ENCODE measurements at places on chromosomes 7 and 10.

DNA sequence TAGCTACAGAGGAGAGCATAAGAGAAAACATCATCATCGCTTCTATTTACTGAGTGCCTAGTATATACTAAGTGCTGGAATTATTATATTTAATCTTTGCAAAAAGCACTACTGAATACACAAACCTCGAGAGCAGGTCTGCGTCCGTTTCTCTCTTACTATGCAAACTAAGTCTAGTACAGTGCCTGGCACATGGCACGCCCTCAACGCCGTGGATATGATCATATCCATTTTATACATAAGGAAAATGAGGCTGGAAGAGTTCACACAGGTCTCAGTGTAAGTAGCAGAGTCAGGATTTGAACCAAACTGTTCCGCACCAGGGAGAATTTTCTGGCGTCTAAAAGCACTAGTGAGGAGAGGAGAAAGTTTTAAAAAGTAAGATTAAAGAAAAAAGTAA, 17.6 kb downstream of the MXI1 start:
- no peak for DNase-seq

GRCh38 chr7:142272841-142273240, 15.0 kb upstream of the PRSS58 start:
- no peak for DNase-seq

- no peak for DNase-seq
Measured at GRCh38 chr10:104766341-104766740, 125.3 kb downstream of the SORCS3 start.

DNA sequence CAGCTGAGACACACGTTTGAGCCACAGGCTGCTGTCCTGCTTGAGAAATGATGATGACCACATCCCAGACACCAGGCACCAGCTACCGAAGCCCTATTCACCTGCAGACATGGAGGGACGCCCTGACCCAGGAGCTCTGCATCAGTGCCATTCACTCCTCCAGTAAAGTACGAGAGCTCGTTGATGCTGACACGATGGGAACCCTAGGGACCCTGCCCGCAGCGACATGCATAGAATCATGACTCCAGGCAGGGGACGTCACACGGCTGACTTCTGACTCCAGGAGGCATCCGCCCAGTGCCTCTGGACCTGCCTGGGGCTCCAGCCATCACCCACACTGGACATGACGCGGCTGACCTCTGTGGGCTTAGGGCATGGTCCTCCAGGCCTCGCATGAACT, 129.9 kb downstream of the ADARB2 start:
- DNase-seq = no peak

GRCh38 chr10:27547482-27547881, 43.4 kb downstream of the RAB18 start:
- no peak for DNase-seq

DNA sequence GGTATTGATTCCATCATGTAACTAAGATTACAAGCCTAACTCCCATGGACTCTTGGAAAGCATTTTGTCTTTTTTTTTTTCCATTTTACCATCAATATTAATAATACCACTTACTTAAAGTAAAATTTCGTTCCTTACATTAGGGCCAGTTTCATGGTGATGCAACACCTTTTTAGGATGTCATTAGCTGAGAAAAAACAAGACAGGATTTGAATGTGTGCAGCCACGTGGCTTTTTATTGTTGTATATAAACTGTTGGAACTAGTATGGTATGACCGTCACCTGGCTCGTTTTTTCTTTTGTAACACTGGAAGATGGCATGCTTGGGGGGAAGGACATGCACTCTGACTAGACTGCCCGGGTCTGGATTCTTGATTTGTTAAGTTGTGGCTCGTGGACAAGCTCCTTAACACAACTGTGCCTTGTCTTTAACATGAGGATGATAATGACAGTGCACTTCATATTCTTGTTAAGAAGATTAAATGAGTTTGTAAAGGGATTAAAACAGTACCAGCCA, 42.1 kb downstream of the ARHGAP21 start:
- no peak for DNase-seq

GRCh38 chr10:24882047-24882698, 70.2 kb downstream of the PRTFDC1 start:
- no peak for DNase-seq

GRCh38 chr10:344582-345200, 209.4 kb downstream of the ZMYND11 start:
- DNase-seq = no peak

GRCh38 chr7:50197549-50197948, 104.5 kb upstream of the ZPBP start:
- DNase-seq = no peak

GRCh38 chr10:124298891-124299290, 119.8 kb downstream of the OAT start:
- DNase-seq = no peak

- DNase-seq = no peak
Measured at GRCh38 chr7:131964203-131964602, 407.8 kb upstream of the PODXL start.

- no peak for DNase-seq
Measured at GRCh38 chr10:25076506-25077177, 60.2 kb downstream of the THNSL1 start.

- DNase-seq = no peak
Measured at GRCh38 chr10:131650771-131651673, 249.8 kb upstream of the PPP2R2D start.

DNA sequence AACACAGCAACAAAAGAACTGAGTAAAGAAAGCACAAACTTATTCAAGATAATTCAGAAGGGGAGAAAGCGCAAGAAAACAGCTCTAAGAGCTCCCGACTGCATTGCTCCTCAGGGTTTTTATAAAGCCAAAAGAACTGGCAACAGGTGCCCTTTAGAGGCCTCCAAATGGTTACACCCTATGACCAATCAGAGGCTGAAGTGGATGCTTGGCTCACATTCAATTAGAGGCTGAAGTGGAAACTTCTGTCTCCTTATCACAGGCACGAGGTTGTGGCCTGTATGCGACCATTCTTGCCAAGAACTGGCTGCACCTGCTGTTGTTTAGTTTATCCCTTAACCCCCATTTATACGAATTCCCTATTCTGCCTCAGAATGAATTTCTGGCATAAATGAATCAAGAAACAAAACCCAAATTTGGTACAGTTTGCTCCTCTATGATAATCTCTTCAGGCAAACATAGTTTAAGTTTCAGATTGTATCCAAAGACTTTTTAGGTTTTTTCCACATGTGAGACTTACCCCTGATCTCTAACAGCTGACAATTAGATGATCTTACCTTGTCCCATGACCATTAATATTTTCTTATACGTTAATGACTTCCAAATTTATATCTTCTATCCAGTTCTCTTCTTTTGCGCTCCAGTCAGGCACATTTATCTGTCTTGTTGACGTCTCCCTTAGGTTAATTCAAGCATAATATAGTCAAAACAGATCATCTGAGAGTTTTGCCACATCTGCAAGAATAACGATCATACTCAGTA, 504.8 kb downstream of the NXPH1 start:
- no peak for DNase-seq

DNA sequence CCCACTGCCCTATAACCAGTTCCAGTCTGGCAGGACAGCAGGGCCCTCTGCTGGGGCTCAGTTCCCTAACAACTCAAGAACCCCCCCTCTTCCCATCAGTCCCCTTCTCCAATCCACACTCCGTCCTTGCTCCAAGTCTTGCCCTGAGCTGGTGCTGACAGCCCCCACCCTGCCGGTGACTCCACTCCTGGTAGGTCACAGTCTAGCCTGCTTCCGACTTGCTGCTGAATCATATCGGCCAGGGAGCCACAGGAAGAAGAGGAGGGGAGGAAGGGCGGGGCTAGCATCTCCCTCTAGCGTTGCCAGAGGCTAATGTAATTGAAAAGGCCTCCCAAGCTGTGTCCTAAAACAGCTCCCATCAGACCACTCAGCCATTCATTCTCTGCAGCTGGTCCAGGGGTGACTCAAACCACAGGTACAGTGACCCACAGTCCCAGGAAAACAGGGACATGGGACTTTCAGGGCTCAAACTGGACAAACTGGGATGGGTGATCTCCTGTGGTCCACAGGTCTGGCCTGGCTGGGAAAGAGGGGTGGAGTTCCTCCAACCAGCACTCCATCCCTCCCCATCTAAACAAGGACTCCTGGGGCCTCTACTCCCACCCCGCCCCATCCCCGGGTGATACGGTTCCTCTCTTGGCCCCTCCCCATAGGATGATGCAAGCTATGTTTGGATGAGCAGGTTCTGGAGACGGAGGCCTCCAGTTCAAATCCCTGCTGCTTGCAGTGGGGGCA, 158.8 kb downstream of the SH3PXD2A start:
- DNase-seq = no peak

GRCh38 chr7:44144968-44145478, 3.9 kb upstream of the MYL7 start:
- DNase-seq = no peak

DNA sequence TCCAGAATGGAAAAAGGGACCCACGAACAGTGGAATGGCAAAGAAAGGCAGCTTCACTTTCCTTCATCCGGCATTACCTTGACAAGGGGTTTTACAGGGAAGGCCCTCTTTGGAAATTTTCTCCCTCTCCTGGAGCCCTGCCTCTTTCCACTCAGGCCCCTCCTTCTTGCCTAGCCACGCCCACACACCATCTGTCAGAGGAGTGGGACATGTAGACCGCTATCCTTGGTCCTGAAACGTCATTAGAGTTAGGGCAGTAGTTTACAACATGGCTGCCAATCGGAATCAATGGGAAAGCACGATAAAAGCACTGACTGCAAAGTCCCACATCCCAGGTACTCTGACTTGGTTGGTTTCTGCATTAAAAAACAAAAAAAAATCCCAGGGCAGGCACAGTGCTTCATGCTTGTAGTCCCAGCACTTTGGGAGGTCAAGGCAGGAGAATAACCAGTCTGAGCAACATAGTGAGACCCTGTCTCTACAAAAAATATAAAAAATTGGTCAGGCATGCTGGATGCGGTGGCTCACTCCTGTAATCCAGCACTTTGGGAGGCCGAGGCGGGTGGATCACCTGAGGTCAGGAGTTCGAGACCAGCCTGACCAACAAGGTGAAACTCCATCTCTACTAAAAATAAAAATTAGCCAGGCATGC, 96.4 kb downstream of the MARCHF5 start:
- no peak for DNase-seq

GRCh38 chr10:95183271-95184230, 10.5 kb upstream of the ACSM6 start:
- peak; percentile 41 for DNase-seq

DNA sequence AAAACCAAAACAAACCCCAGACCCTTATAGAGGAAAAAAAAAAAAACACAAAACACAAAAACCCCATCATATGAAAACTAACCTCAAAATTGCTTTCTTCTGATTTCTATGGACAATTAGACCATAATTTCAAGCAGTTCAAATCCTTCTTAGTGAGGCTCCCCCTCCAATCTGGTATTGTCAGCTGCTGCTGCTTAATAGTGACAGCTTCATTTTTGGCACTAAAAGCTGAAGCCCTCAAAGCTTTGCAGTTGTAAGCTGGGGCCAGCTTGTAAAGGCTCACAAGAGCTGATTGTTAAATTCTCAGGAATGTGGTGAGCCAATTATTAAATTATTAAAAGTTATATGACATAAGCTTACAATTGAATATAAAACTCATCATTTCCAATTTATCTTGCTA, 21.9 kb downstream of the ATXN7L1 start:
- peak; percentile 69 for DNase-seq

GRCh38 chr7:29511337-29511736, 52.3 kb upstream of the PRR15 start:
- DNase-seq = no peak

- no peak for DNase-seq
Measured at GRCh38 chr10:4024516-4025245, 239.7 kb upstream of the KLF6 start.

- DNase-seq = no peak
Measured at GRCh38 chr7:113652501-113652900, 266.3 kb downstream of the PPP1R3A start.

GRCh38 chr10:100829097-100829870, 83.5 kb upstream of the SLF2 start:
- DNase-seq = peak; percentile 33

DNA sequence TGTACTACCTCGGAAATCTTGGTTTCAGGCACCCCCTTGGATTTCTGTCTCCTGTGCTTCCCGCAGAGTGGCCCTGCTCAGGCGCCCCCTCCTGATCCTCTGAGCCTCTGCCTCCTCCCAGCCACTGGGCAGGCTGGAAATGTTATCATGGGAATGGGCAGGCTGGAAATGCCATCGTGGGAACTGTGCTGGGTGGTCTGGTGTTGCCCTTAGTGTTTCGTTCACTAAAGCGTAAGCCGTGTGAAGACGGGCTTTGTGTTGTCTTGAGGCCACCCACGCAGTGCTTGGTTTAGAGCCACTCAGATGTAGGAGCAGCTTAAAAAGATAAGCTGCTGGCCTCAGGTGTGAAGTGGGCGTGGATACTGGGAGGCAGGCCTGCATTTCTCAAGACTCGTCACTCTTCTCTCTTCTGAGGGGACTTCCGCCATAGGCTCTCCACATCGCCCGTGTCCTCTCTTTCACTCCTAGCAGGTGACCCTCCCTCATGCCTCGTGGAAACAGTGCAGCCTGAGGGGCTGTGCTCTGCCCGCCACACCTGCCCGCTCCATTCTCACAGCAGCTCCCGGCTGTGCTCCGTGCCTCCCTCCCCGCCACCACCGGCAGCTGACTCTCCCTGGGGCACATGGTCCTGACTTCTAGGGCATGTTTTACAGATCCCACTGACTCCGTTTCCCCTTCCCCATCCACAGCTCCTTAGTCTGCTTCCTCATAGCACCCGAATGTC, 28.5 kb downstream of the PPP2R2D start:
- no peak for DNase-seq

DNA sequence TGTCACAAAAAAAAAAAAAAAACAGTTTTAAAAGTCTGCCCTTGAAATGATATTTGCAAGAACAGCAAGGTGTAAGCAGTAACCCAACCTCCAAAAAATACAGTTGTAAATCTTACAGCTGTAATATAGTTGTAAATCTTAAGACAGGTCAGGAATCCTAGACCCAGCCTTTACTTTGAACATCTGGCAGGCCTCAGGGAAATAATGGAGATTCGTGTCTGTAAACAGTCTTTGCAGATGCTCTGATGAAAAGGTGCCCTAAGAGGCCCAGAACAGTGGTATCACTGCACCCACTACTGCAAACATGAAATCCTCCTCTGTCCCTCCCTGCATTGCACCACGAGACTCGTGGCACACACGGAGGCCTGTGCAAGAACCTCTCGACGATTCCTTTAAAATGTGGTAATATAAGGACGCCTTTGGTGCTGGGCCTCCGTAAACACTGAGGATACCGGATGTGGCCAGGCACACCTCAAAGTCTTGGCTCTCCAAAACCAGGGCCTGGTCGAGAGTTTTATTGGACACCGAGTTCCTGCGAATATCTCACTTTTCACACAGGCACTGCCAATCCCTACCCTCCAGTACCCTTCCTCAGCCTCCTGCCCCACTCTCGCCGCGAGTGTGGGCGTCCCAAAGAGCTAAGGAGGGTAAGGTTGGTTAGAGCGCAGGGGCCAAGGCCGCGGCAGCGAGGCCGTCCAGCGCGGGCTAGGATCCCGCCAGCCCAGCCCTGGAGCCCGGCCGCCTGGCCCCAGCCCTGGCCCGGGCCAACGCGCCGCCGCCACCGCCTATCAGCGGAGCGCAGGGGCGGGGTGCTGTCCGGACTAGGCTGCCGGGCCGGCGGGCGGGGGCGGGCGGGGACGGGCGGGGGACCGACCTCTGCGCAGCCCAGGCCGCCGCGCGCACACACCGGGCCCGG, at the start of gene REEP3:
REEP3 (plus strand) TSS at position 902 of the 916 bp plus-strand sequence. CDS start 145 bp downstream, outside the sequence.
- DNase-seq = peak; percentile 28

All from NCI-H1694 (cell line).